ENCODE measurements at places on chromosomes 3 and 15. TPM values are rescaled to one million over a fixed set of nuclear protein-coding genes. Genes with fewer than 3 reads are reported as not detected.
A peak's percentile ranks its signal among the peaks of the same experiment; 100 is the strongest.

GRCh38 chr3:49171775-49172500 is 540 bp downstream of the KLHDC8B start:
- no peak for DNase-seq
- H3K27me3 ChIP-seq, result no peaks in the 10 kb centered on the region
- no peaks in the 10 kb centered on the region for H3K4me1 ChIP-seq
- H3K36me3 ChIP-seq, result peaks cover 6% of the 10 kb centered on the region
- H3K4me3 ChIP-seq, result peak overlapping the region; percentile 77

- H3K4me3 ChIP-seq, result peak overlapping the region; percentile 86
- H3K27me3 ChIP-seq, result no peaks in the 10 kb centered on the region
- peaks cover 52% of the 10 kb centered on the region for H3K4me1 ChIP-seq
- peaks cover 45% of the 10 kb centered on the region for H3K36me3 ChIP-seq
- no peak for DNase-seq
- H3K27ac ChIP-seq, result peak overlapping the region; percentile 57
Observed at GRCh38 chr3:129793319-129793718, 100.2 kb downstream of the TMCC1 start.

DNA sequence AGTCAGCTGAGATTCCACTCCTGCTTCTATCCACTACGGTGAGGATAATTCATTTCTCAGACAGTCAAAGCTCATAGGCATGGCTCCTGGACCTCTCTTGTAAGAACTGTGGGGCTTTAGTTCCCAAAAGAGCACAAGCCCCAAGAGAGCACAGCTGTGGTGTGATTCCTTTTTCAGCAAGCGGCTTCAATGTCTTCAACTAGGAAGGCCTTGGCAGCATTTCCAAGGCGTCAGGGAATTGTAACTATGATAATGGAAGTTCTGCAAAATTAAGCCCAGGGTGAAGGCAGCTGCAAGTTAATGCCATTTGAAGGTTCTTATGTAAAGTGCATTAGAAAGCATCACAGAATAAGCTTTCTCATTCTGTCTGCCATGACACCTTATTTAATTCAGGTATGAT is 657.1 kb downstream of the GRM7 start:
- no peak for DNase-seq
- H3K4me3 ChIP-seq, result no peak overlapping the region
- H3K4me1 ChIP-seq, result no peaks in the 10 kb centered on the region

Gene RTP3
- not detected for total RNA-seq

Gene SHF
- 7.3 TPM for total RNA-seq

Gene TM4SF18
- not detected for total RNA-seq

Gene CTXN2
- not detected for total RNA-seq

Gene BSN
- 0.92 TPM for total RNA-seq
